ENCODE measurements at places on chromosomes 4 and X. TPM values are rescaled to one million over a fixed set of nuclear protein-coding genes. Genes with fewer than 3 reads are reported as not detected.

GRCh38 chr4:75018811-75019479, 86.0 kb downstream of the PARM1 start:
- DNase-seq: no peak

DNA sequence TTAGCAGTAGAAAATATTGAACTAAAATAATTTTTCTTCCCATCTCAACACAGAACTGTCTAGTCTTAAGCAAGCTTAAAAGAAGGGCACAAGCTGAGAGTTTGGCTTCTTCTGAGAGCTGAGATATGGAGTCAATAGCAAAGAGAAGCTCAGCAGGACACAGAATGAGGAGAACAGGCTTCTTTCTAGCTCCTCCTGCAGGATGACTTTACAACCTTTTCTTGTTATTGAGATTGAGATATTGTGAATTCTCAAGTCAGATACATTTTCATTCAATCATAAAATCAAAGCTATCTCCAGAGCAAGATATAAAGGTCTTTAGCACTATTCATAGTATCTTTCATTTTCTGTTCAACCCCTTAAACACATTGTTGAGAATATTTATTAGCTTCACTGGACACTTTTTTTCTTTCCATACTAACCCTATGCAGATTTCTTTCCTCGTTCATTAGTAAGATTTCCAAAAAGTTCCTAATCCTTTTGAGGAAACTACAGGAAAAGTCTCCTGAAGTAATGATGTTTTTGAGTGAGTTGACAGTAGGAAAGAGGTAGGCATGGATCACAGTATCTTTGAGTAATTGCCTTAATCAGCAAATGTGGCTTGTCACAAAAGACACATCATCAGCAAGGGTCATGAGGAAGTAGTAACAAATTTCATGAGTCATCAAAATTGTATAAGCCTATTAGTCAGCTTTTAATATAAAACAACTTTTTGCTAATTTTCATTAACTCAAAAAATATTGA, 17.8 kb upstream of the CXCL3 start:
- DNase-seq: no peak

DNA sequence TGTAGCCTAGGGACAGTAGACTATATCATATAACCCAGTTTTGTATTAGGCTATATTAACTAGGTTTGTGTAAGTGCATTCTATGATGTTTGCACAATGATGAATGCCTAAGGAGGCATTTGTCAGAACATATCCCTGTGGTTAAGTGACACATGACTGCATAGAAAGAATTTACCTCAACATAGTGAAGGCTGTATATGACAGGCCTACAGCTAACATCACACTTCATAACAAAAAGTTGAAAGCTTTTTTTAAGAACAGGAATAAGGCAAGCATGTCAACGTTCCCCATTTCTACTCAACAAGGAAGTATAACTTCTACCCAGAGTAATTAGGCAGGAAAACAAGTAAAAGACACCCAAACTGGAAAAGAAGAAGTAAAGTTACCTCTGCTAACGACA, 165.9 kb upstream of the NDST4 start:
- no peak for DNase-seq

DNA sequence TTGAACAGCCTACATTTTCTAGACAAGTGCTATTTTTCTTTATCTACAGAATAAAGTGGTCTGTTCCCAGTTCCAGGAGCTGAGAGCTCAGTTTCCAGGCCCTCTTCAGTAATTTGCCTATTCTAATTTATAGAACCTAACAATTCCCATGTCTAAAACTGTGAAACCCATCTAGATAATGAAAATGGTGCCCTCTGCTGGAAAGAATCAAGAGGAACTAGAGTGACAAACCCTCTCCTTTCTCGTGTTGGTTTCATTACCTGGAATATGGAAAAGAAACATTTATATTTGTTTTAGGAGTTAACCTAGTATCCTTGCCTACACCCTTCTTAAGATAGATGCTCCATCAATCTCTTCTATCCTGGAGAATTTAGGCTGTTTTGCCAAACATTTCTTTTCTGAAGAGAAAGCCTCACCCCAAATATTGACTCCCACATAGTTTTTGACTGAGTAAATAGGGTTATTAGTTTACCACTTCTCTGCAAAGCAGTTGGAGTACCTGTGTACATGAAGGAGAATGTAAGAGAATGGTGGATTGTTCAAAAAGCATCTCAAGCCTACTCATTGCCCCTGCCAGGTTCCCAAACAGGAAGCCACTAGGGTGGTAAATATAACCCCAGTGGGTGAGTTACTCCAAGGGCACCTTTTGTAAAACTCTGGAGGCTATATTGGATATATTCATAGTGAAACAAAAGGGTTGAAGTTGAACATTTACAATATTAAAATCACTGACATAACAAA, 121.6 kb downstream of the RASL11B start:
- DNase-seq: no peak

GLRA2 gene
- not detected for polyA plus RNA-seq

SLC6A14 gene
- 103 TPM for polyA plus RNA-seq

DCAF8L2 gene
- not detected for polyA plus RNA-seq

ESX1 gene
- polyA plus RNA-seq: not detected

- no peak for DNase-seq
Measured at GRCh38 chrX:118883994-118884393, 60.4 kb downstream of the ZCCHC12 start.

CXCR3 gene
- polyA plus RNA-seq: 0.62 TPM

- no peak for DNase-seq
Measured at GRCh38 chr4:30281986-30282385, 438.2 kb upstream of the PCDH7 start.

DNA sequence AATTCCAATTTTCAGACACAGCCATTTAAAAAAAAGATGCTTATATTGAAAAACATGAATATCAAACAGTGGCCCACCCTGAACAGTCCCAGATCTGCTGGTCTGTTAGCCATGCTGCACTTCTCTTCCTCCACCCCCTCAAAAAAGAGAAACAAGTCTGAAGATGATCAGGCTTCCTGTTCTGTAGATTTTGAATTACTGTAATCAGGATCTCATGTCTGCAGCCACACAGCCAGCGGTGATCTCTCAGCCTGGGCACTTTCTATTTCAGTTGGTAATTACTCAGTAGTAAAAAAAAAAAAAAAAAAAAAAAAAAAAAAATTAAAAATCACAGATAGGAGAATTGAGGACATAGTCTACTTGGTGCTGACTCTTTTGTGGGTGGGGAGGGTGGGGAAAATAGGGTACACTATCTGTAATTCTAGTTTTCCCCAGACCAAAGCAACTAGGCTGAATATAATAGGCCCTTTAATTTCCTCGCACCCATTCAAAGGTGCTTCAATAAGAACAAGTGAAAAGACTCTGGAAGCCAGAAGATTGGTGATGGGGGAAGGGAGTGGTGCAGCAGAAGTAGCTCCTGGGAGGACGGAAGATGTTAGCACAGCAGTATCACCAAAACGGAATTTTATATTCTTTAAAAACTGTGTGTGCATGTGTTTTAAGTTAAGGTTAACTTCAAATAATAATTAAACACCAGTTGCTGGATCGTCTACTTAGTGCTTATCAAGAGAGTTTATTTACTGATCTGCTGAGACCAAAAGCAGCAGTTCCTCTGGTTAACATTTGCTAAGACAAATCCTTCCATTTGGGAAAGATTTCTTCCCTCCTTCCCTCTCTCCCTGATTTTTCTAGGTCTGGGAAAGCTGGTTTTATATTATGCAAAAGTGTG, 47.0 kb downstream of the SPRY1 start:
- DNase-seq: peak; percentile 56

DNA sequence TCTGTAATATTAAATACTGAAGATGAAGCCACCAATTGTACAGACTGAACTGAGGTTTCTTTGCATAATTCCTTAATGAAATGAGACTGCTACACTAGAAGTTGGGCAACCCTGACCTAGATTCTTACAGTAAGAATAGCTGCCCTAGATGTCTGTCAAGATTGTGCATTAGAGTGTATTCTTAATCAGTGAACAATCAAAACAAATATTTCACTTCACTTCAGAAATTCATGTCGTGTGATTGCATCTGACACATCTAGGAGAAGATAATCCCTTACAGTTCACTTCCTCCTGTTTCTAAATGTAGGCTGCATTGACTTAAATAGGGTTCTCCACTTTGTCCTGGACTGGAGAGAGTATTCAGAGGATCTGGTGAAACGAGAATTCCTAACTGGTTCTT, 283.1 kb downstream of the HNRNPD start:
- no peak for DNase-seq

DNA sequence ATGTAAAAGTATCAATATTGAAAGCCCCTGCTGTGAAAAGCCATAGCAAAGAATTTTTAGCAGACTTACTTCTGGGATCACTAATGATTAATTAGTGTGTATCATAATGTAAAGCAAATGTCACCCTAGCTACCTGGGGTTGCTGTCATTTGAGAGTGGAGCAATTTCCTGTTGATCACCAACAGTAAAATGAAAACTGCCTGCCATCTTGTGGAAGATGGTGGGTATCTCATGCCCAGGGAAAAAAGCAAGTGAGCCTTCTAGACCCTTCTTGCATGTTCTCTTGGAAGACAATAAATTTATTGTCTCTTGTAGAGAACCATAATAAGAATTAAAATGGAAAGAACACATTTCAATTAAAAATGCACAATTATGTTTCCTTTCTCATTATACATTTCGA, 360.2 kb downstream of the ZIC3 start:
- peak; percentile 4 for DNase-seq

- no peak for DNase-seq
Measured at GRCh38 chr4:29082684-29083083, 1637.5 kb upstream of the PCDH7 start.

HTRA3 gene
- polyA plus RNA-seq: 9.5 TPM

SLC2A9 gene
- polyA plus RNA-seq: 10.5 TPM

GRCh38 chr4:63036159-63036866, 1372.9 kb downstream of the TECRL start:
- DNase-seq: no peak

- DNase-seq: no peak
Measured at GRCh38 chr4:145289403-145290076, 109.2 kb upstream of the OTUD4 start.

DNA sequence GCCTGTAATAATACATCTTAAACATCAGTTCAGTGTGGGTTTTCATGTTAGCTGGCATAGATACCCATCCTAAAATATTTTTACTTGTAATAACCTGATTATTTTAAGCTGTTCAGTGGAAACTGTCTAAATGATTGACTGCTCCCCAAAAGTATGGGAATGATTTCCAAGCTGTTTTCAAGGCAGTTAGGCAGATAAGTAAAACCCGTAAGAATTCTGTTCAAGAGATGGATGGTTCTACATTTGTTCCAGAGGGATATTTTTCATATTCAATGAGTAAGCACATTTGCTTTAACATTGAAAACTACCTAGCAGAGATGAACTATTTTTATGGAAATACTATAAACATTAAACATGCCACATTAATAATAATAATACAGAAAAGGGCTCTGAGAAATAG, 161.1 kb downstream of the UNC5C start:
- no peak for DNase-seq

GRCh38 chrX:132063862-132064261, 40.8 kb downstream of the STK26 start:
- DNase-seq: no peak

PCSK1N gene
- polyA plus RNA-seq: 1.3 TPM

DNA sequence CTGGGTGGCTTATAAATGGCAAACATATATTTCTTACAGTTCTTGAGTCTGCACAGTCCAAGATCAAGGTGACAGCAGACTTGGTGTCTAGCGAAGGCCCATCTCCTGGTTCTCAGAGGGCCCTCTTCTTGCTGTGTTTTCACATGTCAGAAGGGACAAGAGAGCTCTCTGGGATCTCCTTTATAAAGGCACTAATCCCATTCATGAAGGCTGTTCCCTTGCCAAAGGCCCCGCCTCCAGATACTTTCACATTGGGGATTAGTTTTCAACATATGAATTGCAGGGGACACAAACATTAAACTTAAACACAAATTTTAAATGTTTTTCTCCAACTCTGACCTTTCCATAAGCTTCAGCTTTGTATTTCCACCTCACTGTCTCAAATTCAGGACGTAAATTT, 1135.0 kb upstream of the TENM3 start:
- DNase-seq: no peak

GABRG1 gene
- polyA plus RNA-seq: not detected

DNA sequence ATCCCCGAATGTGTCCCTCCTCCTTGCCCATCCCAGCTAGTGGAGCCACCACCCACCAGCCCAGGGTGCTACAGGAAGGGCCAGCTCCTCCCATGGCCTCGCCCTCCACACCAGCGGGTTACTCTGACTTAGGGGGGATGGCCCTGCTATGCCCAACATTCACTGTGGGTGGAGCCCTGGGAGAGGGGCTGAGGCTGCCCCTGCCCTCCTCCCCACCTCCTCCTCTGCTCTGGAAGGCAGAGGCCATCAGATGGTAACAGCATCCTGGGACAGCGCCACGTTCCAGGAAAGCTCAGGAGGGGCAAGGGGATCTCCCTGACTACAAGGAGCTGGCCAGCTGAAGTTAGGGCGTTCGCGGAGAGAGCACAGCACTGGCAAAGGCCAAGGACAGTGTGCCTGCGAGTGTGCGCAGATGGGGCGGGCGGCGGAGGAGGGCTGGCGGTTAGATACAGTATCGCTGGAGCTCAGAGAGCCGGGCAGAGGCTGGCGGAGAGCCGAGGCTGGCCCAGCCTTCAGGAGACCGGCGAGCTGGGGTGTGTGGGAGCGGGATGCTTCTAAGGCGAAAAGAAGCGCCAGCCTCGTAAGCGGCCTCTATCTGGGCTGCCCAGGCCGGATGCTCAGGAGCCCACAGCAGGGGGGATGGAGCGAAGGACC, 1.5 kb downstream of the JAKMIP1 start:
- no peak for DNase-seq

DNA sequence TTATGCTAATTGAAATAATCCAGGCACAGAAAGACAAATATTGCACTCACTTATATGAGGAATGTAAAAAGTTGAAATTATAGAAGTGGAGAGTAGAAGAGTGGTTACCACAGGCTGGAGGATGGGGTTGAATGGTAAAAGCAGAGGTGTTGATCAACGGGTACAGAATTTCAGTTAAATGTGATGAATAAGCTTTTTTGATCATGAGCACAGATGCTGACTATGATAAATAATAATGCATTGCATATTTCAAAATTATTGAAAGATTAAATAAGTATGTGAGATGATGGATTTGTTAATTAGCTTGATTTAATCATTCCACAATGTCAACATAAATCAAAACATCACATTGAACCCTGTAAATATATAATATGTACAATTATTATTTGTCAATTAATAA, 213.1 kb downstream of the DCAF12L2 start:
- DNase-seq: no peak

EMCN gene
- 8.3 TPM for polyA plus RNA-seq

GRCh38 chr4:39808231-39808749, 110.4 kb downstream of the UBE2K start:
- DNase-seq: no peak

GRCh38 chr4:72641611-72642010, 72.6 kb upstream of the ADAMTS3 start:
- no peak for DNase-seq

- no peak for DNase-seq
Measured at GRCh38 chr4:16608611-16609125, 289.8 kb downstream of the LDB2 start.

NXF2 gene
- 0.37 TPM for polyA plus RNA-seq

DNA sequence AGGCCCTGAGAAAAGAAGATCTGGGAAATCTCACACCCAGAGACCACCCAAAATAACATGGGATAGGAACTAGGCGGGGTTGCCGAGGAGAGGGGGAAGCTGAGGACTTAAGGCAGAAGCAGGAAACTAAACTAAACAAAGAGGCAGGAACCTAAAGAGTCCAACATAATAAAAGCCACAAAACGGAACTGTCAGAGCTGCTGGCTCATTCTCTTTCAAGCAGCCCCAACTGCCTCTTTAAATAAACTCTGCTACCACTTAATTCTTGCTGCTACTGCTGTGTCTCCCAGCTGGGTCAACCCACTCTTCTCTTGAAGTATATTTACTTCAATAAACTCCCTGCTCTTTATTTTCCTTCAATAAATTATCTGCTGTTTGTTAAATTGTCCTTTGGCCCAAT, 44.5 kb downstream of the MAGEB16 start:
- DNase-seq: peak; percentile 59

HPGD gene
- polyA plus RNA-seq: 32.3 TPM

All from lung (tissue), 17 donors.